DMS 273 treated with DMSO at 0.1 percent for 48 hours (cell line): ENCODE measurements at places on chromosomes 7 and 10.

GRCh38 chr7:113113912-113114311, 4.4 kb downstream of the SMIM30 start:
- no peak for DNase-seq

DNA sequence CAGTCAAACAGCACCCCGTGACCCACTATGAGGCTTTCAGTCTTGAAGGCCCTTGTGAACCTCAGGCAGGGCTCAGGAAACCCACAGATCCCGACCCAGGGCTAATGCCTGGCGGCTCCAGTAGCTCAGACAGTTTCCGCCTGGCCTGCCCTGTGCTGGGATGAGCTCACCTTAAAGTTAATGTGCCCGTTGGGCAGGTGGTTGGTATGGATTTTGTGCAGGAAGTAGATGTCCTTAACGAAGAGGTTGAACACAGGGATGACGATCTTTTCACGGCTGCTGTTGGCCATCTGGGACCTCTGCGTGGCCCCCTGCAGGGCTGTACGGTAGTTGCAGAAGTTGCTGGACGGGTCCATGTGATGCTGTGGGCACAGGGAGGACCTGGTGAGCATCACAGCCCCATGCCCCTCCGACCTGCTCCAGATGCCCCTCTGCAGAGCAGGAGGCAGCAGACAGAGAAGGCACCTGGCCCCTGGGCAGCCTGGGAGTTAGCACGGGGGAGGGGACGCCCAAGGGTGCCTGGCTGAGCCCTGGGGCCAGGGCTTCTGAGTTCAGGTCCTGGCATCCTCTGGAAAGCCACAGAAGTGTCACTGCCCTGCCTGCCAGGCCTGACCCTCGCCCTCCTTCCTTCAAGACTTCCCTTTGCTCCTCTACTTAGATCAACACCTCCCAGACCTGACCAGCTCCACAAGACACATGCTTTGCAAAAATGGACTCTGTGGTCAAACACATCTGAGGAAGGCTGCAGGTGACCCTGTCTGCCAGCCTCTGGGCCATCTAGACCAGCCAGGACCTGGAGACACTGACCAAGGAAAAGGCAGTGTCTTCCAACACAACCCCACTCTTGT, 59.8 kb downstream of the CSGALNACT2 start:
- DNase-seq, result no peak

GRCh38 chr7:20484356-20484755, 131.1 kb upstream of the ABCB5 start:
- no peak for DNase-seq

DNA sequence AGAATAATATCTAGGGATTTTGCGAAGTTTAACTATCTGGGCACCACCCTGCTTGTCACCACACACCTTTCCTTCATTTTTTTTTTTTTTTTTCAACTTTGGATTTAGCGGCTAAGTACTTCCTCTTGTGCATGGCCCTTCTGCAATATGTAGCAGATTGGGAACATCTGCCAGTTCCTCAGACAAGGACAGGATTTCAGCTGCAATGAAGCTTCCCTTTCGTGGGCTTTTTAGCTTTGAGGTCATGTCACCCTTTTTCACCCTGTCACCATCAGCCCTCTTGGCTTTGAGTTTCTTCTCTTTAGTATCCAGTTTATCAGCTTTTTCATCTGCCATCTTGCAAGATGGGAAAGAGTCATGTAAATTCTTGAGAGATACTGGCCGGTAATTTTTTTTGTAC, 81.6 kb upstream of the ETV1 start:
- DNase-seq, result no peak

DNA sequence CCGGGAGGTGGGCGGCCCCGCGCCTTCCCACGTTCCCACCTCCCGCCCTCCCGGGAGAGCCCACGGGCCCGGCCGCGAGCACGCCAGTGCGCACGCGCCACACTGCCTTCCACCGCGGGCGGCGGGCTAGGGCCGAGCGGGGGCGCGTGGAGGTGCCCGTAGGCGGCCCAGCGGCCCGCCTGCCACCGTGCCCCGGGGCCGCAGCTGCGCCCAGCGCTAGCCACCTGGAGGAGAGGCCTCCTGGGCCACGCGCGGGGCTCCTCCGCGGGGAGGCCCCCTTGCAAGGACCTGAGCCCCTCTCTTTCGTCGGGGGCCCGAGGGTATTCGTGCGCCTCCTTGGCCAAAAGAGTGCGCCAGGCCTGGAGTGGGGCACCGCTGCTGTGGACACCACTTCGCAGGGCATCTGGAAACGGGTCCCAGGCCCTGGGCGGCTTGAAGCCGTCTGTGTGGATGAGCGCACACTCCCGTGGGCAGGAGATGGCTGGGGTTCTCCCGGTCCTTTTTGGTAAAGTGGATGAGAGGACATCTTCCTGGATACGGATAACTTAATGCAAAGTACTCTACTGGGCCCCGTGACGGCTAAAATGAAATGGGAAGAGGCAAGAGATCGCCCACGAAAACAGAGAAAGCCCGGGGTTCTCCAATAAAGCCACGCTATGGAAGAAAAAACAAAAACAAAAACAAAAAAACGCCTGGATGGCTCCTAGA, 9.0 kb upstream of the EBF3 start:
- DNase-seq, result no peak

DNA sequence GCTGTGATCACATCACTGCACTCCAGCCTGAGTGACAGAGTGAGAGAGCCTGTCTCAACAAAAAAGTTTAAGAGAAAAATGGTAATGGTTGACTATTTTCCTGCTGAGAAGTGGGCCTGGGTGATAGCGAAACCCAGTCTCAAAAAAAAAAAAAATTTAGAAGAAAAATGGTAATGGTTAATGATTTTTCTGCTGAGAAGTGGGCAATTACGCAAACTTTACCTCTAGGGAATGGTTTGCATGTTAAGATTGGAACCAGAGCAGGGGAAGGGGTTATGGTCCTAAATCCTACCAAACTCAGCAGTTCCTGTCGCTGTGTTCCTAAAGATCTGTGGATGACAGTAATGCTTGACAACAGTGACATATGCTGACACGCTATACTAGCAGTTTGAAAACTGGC, 130.5 kb upstream of the RHEB start:
- no peak for DNase-seq

DNA sequence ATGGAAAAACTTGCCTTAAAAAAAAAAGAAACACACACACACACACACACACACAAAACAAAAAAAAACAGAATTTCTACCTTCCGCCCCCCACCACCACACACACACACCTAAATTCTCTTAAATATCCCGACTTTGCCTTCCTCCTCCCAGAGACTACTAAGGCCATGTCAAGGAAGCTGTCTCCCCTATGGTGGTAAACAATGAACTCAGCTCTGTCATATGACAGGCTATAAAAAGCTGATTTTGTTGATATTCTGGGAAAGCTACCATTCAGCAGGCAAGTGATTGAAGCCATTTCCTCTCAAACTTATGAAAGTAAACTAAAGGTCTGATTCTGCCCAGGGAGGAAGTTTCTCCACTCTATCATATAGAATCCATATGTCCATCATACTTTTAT, 471.0 kb downstream of the GFRA1 start:
- DNase-seq, result no peak

GRCh38 chr7:117555260-117555659, 75.4 kb downstream of the CFTR start:
- DNase-seq, result no peak
